Sciatic nerve (tissue), 2 donors: ENCODE measurements at places on chromosomes 12 and 14.

DNA sequence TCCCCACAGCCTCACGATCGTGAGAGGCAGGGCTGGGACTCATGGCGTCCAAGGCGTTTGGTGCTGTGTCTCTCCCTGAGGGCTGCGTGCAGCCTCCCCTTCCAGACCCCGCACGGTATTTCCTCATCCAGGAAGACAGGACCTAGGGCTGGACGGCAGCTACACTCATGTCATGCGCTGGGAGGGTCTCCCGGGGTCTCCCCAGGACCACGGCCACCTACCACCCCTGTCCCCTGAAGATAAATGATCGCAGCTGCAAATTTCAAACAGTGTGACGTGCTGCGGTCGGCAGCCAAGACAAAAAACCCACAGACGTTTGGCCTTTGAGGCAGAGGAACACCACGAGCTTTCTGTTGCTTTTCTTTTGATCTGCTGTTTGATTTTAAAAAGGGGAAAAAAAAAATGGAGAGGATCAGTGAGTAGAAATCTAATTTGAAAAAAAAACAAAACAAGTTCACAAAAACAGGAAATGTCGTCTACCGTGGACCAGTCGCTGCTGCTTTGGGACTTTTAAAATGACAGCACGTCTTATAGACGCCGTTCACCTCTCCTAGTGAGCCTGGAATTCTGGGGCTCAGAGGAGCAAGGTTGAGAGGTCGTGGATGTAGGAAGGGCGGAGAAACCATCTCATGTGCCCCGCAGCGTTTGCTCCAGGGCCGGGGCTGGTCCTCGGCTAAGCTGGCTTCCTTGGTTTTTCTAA, 237.6 kb downstream of the SLC41A2 start:
- DNase-seq: no peak

GRCh38 chr14:77319422-77319821, 1.3 kb downstream of the POMT2 start:
- DNase-seq: no peak

DNA sequence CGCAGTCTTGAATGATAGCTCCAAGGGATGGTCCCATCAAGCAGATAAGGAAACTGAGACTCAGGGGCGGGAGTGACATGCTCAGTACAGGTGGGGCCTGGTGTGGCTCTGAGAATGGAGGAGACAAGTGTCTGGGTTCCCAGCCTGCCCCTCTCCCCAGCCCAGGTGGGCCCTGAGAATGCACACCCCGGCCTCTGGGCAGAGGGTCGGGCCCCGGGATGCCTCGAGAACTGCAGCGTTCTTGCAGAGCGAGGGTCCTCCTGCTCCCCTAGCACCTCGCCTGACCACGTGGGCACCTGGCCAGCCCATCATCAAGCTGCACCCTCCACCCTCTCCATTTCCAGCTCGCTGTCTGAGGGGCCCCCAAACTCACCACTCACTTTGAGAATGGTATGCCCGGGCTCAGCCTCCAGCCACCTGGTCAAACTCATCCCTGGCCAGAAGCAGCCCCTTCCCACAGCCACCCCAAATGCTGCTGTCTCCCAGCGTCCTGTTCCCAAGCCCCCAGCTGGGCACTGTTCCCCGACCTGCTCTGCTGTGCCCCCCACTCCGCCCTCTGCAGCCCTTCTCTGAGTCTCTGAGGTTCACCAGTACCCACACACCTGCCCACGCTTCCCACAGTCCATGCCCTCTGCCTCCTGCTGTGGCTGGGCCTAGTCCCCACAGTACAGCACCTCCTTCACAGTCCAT, 44.3 kb downstream of the CYP46A1 start:
- DNase-seq: peak; percentile 56

DNA sequence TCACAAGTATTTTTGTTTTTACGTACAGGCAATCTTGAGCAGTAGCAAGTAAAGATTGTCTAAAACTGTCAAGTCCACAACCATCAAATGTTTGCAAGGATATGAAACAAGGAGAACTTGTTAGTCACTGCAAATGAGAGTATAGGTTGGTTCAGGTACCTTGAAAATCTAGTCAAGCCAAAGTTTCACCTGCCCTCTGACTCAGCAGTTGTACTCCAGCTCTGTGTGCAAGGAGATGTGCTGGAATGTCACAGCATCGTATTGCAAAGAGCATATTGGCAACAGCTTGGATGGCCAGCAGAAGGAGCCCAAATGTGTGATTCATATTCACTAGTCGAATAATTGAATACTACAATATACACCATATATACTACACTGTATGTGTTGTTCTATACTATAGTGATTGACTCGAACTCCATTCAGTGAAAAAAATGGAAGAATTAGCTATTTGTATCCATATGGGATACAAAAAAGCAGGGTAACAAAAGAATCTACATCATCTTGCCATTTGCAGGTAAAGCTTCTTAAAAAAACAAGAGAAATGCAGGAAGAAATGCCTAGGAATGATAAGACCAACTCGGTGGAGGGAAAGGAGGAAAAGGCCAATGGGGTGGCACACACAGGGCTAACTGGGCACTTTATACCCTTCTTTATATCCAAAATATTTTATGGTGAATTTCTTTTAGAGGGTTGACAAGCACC, 44.0 kb downstream of the EID3 start:
- no peak for DNase-seq

DNA sequence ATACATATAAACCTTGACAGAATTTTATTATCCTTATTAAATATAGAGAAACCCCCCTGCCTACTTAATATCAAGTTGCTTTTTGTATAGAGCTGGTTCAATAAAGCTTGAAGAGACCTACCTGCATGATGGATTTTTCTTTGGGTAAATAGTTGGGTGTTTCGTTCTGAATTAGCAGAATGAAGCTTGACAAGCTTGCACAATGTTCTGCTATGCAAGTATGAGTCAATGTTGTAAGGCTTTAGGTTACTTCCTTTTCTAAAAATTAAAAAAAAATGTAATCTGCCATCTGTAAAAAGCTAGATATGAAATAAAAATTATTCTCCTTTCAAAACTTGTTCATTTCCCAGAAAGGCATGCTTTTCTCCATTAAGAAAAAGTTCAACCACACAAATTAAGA, 1662.6 kb upstream of the SEL1L start:
- DNase-seq: no peak

DNA sequence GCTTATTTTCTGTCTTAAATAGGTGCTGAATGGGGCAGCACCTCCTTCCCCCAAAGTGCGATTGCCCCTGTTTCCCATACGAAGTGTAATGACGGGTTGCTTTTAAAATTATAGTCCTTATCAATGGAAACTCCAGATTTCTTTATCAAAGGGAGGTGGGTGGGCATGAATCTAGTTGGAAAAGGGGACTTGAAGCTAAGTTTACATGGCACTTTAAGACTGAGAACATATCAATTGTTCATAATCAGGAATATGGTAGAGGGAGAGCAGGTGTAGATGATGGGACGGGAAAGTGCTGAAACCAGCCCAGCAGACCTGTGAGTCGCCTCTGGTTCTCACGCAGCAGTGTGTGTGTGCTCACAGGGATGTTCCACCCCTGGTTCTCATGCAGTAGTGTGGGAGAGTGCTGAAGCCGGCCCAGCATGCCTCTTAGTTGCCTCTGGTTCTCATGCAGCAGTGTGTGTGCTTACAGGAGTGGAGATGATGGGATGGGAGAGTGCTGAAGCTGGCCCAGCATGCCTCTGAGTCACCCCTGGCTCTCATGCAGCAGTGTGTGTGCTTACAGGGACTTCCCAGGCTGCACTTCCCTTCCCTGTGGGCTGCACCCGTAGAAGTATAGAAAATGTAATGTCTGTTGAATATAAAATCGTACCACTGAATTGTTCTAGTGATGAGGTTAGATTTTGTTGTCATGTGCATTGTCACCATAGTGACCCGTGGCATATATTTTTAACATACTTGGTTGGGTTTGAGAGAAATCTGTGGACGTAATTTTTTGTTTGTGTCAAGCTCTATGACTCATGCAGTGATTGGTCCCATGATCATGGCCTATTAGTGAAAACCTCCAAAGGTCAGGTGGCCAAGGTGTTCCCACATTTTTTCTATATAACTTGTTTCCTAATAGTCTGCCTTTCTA, 51.6 kb downstream of the GPATCH2L start:
- DNase-seq: no peak

DNA sequence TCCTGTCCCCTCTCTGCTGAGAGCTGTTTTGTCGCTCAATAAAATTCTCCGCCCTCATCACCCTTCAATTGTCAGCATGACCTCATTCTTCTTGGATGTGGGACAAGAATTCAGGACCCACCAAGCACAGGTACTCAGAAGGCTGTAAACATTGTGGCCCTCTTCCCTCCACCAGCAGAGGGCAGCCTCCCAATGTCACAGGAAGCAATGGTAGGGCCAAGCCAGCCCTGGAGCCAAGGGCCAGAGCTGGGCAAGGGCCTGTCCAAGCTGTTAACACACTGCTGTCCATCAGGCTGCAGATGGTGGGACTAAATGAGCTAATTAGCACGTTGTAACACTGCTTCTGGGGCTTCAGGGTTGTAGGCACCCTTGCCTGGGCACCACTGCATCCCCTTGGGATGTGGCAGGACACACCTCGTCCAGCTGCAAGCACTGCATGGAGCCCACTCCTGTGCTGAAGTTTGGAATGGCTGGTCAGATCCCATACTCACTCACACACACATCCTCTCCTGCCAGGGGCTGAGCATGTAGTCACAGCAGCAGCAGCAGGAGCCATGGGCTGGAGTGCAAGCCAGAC, 62.7 kb upstream of the HECTD1 start:
- DNase-seq: no peak

DNA sequence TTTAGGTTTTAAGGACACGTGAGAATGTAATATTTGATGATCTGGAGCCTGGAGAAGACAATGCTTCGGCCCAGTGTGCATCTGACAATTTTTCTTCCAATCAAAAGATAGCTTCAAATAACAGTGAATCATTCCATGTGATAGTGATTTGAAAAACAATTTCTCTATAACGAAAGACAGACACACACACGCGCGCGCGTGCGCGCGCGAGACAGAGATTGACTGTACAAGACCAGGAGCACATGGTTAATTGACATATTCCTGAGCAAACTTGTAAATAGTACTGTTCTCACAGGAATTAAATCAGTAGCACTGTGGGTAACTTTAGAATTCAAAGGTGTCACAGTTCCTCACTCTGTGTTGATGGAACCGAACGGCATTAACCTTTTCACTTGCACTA, 287.5 kb upstream of the LMO3 start:
- DNase-seq: no peak

GRCh38 chr14:86790408-86791364, 1202.3 kb downstream of the GALC start:
- DNase-seq: no peak

GRCh38 chr12:89192429-89192828, 159.9 kb downstream of the DUSP6 start:
- no peak for DNase-seq

DNA sequence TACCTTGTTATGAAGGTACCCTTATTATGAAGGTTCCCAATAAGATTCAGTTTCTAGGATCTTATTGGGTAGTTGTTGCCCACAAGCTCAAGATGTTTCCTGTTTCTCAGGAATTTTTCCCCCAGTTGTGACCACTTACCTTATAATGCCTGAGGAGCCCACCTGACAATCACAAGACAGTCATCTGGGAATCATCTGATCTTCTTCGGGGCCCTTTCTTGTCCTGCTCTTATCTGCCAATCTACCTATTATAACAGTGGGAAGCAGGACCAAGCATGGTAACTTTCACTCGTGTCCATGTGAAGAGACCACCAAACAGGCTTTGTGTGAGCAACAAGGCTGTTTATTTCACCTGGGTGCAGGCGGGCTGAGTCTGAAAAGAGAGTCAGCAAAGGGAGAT, 825.5 kb downstream of the BCL11B start:
- DNase-seq: no peak

DNA sequence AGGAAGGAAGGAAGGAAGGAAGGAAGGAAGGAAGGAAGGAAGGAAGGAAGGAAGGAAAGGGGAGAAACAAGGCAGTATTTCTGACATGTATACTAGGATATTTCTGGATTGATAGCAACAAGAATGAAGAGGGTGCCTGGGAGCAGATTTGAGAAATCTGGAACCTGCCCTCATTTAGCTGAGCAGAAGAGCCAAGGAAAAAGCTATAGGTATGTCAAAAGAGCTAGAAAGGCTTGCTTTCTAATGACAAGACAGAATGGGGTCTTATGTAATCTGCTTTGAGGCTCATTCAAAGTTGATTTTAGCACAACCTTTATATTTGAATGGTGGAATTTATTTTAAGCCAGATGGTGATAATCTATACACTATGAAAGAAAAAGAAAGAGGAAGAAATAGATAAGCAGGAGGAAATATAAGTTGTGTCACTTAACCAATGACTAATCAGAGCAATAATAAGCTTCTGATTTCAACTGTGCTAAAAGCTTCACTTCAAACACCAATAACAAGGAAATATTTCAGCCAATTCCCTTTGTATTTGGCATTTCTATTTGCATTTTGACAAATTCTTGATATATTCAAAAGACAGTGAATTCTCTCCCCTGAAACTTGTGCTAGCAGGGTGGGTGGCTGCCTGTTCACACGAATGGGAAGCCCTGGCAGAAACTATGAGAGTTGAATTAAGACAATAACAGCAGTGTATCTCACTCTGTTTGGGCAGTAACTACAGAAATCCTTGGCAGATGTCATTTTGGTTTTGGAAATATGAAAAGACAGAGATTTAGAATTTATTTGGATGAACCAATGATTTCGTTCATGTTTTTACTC, 76.3 kb upstream of the FLRT2 start:
- DNase-seq: no peak

DNA sequence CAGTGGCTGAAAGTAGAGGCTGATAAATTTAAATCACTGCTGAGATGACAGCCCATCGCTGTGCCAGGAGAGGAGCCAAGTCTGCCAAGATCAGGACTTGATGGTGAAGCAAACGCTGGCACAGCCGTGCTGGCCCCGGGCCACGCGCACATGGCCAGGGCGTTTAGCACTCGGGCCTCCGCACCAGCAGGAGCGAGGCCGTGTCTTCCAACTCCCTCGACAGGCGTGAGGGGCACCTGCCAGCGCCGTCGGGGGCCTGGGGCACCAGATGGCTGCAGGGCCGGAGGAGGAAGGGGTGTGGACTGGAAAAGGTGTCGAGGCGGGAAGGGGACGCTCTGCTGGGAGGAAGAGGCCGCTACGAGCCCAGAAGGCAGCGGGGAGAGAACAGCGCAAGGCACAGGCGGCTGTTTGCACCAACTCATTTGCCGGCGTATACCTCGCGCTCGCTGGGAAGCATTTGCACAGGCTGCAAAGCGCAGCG, 29.5 kb downstream of the RIMBP2 start:
- no peak for DNase-seq

DNA sequence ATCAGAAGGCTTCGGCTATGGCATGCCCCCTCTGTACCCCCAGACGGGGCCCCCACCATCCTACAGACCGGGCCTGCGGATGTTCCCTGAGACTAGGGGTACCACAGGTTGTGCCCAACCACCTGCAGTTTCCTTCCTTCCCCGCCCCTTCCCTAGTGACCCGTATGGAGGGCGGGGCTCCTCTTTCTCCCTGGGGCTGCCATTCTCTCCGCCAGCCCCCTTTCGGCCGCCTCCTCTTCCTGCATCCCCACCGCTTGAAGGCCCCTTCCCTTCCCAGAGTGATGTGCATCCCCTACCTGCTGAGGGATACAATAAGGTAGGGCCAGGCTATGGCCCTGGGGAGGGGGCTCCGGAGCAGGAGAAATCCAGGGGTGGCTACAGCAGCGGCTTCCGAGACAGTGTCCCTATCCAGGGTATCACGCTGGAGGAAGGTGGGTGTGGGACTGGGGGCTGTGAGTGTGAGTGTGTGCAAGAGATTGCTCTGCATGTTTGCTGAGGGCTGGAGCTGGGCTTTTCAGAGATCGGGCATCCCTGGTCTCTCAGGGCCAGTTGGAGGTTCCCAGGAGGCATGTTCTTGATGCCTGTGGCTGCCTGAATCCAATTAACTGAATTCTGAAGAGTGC, 8.6 kb downstream of the NFATC4 start:
- DNase-seq: no peak

- DNase-seq: no peak
Measured at GRCh38 chr14:70655110-70655826, 13.6 kb downstream of the TTC9 start.

- no peak for DNase-seq
Measured at GRCh38 chr14:69671365-69672030, 60.1 kb downstream of the SUSD6 start.
